Activated CD4-positive, CD25-positive, alpha-beta regulatory T cell (primary cell): ENCODE measurements at places on chromosomes 16 and 17.

DNA sequence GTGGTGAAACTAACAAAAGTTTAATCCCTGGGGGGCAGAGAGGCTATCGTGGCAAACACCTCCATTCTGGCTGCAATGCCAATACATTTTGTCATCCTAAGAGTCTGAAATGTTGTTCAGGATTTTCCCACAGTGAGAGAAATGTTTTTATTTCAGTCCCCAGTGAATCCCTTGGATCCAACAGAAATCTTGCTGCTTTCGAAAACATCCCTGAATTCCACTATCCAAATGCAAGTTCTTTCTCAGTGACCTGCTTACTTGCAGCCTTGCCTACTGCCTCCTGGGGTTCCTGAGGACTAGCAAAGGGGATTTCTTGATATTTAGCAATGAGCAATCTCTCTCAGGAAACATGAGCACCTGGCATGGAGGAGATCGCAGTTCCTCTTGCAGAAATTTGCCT, 202.1 kb upstream of the IRX3 start:
- DNase-seq, result no peak

GRCh38 chr17:39641883-39642282, 4.9 kb downstream of the STARD3 start:
- DNase-seq, result no peak

- no peak for DNase-seq
These were observed 80.3 kb upstream of the PSMD7 start for GRCh38 chr16:74216319-74216718.

- DNase-seq, result no peak
These were observed 72.8 kb upstream of the ZNF750 start for GRCh38 chr17:82912484-82913089.

DNA sequence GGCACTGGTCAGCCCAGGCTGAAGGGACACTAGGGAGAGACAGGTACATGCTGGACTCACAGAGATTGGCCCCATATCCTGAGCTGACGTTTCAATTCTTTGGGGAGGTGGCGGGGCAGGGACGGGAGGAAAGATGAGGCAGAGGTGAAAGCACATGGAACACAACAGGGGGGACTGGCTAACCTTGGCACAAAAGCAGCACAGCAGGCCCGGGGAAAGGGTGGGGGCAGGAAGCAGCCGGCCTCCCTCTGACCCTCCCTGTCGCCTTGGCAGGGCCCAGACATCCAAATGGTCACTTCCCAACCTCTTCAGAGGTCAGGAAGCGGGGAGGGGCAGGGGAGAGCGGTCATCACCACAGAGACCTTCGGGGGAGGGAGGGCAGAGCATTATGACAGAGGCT, 6.6 kb downstream of the VAT1 start:
- no peak for DNase-seq

- no peak for DNase-seq
These were observed 48.4 kb upstream of the ALDH3A1 start for GRCh38 chr17:19796457-19796856.

DNA sequence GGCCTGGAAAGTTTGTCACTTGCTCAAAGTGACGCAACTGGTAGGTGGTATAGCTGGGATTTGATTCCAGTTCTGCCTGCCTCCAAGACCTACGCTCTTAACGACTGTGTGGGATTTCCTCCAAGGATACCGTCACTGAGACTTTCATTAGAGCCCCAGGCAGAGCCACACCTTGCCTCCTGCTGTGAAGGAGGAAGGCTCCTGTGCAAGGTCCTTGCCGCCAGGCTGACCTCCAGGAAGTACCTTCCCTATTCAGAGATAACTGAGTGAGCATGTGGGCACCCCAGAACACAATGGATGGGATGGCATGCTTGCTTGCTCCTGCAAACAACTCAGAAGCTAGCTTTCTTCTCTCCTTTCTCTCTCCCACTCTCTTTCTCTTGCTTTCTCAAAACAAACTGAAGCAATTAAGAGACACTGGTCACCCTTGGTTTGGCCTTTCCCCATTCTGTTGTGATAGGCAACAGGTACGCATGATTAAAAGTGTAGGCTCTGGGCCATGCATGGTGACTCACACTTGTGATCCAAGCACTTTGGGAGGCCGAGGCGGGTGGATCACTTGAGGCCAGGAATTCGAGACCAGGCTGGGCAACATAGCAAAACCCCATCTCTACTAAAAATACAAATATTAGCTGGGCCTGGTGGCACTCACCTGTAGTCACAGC, 30.7 kb downstream of the CACNG3 start:
- no peak for DNase-seq

GRCh38 chr17:9729034-9729650, 62.2 kb downstream of the DHRS7C start:
- DNase-seq, result no peak

- DNase-seq, result no peak
These were observed 39.7 kb downstream of the ARHGAP17 start for GRCh38 chr16:24975428-24975889.

DNA sequence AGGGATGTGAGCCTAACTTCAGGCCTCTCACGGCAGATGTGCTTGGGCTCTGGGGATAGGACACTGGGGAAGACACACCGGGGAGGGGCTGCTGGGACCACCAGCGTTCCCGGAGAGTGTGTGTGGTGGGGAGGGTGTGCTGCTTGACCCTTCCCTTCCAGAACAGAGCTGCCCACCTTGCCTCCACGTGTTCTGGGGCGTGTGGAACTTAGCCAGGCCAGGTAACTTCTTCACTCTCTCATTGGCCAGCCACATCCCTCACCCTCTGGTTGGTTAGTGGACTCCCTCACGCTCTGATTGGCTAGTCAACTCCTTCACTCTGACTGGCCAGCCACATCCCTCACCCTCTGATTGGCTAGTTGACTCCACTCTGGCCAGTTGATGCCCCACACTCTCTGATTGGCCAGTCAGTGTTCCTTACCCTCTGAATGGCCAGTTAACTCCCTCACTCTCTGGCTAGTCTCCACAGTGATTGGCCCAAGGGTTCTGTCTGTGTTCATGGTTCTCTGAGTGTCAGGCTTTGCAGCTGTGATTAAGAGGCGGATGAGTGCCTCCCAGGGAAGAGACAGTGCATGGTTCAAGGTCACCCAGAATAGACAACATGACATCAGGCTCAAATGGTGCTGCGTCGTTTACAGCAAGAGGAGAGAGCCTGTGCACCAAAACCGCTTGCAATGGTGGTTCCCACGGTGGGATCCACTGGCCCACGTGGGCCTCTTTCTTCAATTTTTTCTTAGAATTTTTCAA, 10.0 kb downstream of the TMEM235 start:
- DNase-seq, result no peak

- DNase-seq, result no peak
These were observed 362 bp downstream of the KLHDC4 start for GRCh38 chr16:87765473-87765775.

GRCh38 chr17:38456031-38456815, 28.0 kb downstream of the ARHGAP23 start:
- no peak for DNase-seq

DNA sequence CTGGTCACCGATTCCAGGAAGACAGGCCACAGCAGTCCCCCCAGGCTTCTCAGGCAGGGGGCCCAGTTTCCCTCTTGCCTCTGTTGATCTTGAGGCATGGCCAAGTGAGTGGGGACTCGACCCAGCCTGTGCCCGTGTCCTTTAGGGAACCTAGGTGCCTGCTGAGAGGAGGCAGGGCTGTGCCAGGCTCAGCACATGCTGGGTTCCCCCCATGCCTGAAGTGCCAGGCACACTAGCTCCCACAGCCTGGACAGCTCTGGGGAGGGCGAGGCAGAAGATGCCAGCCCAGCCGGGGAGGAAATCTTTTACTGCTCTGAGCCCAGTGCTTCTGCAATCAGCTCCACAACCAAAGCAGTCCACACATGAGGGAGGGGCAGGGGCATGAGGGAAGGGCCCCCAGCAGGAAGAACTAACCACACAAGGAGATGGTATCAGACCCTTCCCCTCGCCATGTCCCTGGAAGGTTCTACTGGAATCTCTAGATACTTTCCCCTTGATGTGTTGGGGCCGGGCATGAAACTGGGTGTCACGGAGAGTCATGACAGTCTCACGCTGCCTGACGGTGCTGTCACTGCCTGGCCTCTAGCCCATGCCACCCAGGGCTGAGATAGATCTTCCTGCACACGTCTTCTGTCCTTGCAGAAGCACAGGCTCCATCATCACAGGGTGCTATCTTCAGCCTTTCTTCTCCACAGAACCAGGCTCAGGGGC, 25.5 kb downstream of the MYO18A start:
- DNase-seq, result no peak

DNA sequence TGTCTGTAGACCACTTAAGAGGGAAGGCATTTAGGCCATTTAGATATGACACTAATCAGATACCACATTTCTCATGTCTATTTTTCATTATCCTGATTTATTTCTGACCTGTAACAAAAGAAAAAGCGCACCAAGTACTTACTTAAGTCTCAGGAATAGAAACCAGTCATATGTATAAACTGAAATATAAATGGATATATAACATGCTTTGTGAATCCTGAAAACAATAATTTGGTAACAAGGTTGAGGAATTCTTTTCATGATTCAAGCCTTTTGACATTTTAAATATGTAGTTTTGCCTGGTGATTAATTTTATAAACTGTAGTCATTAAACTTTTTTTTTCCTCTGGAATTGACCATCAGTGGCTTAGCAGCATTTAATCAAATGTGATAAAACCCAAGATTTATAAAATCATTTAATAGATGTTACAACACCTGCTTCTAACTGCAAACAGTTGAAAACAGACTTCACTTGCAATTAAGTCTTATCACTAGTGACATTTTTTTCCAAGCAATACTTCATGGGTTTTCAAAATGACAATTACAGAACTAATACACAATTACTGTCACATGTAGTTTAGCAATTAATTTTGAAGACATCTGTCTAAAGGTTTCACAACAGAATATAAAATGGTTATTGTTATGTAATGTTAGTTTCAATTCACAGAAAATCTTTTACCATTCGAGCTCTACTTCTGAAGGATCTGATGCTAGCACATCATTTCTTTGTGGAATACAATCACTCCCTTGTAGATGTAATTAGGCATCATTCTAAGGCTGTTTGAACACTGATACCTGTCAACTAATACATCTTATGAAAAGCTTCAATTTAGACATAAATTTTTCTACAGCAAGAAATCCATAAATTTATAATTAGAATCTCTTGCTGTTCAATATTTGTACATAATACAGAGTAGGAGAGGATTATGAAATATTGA, 110.3 kb downstream of the TOX3 start:
- DNase-seq, result no peak

DNA sequence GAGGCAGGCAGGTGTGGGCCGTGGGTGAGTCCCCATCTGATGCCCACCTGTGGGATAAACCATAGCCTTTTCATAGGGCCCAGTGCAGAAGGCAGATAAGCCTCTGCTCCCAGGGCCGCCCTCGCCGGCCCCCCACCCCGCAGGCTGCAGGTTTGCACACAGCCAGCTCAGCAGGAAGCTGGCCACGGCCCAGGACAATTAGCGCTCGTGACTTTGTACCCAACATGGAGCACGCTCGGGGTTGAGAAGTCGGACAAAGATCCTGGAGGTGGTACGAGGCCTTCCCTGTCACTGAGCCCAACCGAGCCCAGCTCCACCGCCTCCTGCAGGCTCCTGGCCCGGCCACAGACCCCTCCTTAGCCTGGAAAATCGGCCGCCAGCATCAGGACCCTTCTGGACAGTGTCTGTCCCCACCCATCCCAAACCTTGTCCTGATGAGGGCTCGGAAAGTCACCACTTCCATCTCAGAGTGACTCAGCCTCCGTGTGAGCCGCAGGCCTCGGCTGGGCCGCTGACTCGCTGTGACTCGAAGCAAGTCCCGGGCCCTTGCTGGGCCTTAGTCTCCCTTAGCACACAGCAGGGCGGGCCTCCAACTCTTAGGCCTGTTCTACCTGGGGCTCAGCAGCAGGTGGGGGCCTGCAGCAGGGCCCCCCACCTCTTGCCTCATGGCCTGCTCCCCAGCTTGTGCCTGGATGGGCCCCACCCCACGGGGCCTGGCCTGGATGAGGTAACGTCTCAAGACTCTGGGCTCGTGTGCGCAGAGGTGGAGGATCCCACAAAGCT, 22.7 kb downstream of the FAM83G start:
- no peak for DNase-seq

DNA sequence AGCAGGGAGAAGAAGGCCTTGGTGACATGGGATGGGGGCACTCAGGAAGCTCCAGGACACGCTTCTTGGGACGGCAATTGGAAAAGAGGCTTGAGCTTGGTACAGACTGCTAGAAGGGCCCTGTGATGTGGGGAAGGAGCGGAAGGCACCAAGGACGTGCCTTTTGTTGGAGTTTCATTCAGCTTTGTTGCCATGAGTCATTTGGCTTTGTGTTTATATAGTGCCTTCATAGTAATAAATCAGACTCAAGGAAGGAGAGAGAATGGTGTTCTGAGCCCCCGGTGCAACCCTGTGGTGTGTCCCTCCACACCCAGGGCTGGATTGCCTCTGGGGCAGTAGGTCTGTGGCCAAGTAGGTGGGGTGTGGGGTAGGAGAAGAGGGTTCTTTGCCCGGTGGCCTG, 7.4 kb upstream of the TBX4 start:
- DNase-seq, result no peak

GRCh38 chr17:56601591-56601990, 8.1 kb downstream of the NOG start:
- DNase-seq, result no peak

DNA sequence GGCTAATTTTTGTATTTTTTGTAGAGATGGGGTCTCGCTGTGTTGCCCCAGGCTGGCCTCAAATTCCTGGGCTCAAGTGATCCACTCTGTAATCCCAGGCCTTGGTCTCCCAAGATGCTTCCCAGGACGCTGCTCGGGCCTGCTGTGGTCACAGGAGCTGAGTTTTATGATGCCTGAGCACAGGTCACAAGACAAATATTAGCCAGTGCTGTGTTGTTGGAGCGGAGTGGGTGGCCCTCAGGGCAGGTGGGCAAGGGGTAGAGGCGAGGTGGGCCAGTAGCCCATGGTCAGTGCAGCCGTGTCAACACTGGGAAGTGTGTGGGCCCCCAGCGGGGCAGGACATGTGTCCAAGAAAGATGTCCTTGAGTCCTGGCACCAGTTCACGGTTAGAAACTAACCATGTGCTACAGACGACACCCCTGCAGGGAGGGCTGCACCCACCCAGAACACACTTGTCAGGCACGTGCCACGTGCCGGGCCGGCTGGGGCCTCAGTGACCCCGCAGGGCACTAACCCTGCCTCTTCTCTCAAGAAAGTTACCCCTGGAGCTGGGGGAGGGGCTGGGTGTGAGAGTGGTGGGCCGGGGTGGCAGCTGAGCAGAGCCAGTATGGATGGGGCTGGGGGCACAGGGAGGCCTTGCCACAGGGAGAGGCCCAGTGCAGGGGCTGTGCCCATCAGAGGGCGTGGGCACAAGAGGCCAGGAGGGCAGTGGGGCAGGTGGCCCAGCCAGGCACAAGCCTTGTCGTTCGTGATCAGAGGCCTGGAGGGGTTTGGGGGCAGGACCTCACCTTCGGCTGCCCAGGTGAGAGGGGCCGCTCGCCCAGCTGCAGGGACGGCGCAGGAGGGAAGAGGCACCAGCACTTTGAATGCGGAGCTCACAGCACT, 103.1 kb upstream of the CHMP6 start:
- no peak for DNase-seq
